ENCODE measurements at places on chromosomes 16 and 17.

- DNase-seq: peak; percentile 58
These were observed 12.4 kb downstream of the SNTB2 start for GRCh38 chr16:69199382-69199781.

GRCh38 chr17:27257031-27257357 is 36.9 kb upstream of the WSB1 start:
- DNase-seq: no peak

- DNase-seq: no peak
These were observed 7.9 kb downstream of the MAPK8IP3 start for GRCh38 chr16:1713933-1714332.

GRCh38 chr16:69894676-69895075 is 56.5 kb upstream of the CLEC18A start:
- no peak for DNase-seq

- DNase-seq: no peak
These were observed 2.8 kb downstream of the RECQL5 start for GRCh38 chr17:75664099-75664549.

DNA sequence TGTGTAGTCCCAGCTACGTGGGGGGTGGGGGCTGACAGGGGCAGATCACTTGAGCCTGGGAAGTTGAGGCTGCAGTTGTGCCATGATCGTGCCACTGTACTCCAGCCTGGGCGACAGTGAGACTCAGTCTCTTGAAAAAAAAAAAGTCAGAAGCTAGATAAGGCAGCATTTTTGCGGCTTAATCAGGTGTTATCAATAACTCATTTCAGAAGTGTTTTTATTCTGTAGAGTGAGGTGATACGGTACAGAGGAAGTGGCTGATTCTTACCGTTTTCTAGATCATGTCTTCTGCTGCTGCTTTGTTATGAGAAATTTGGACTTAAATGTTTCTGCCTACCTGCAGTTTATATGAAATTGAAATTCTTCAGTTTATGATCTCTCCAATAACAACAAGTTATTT is 18.6 kb downstream of the ZC3H18 start:
- no peak for DNase-seq
